Kidney tubule cell (primary cell): ENCODE measurements at places on chromosomes 6 and 20.

DNA sequence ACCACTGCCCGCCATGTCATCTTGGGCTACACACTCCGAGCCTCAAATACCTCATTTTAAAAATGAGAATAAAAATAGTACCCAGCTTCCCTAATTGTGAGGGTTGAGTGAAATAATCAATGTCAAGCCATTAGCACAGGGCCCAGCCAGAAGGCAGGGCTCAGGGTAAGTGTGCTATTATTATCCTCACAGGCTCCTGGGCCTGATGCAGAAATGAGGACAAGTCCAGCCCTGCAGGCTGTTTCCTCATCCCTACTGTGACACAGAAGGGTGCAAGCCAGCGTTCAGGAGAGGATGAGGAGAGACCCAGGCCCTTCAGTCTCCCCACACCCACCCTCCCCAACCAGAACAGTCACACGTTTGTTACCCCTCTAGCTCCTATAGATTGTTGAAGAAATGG is 4.0 kb downstream of the DLK2 start:
- no peak for DNase-seq

DNA sequence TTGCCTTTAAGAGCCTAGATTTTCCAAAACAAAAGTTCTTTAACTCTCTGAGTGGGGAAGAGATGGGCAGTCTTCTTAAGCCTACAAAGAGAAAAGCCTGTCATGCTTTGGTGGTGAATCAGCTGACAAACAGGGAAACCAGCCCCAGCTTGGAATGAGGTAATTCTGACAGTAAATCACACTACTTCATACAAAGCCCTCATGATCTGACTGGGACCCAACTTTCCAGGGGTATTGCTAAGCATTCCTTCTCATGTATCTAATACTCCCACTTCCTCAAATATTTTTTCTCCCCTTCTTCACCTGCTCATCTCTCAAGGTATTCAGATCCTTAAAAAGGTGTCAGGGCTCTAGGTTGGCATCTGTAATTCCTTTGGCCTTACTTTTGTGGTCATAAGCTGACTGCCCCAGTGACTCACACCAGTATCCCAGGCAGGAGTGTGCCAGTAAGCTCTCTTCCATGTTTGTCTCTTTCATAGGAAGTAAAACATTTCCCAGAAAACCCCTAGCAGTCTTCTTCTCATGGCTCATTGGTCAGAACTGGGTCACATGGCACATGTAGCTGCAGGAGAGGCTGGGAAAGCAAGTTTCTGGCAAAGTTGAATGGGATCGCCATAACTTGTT is 15.0 kb upstream of the TBC1D22B start:
- DNase-seq: peak; percentile 99

DNA sequence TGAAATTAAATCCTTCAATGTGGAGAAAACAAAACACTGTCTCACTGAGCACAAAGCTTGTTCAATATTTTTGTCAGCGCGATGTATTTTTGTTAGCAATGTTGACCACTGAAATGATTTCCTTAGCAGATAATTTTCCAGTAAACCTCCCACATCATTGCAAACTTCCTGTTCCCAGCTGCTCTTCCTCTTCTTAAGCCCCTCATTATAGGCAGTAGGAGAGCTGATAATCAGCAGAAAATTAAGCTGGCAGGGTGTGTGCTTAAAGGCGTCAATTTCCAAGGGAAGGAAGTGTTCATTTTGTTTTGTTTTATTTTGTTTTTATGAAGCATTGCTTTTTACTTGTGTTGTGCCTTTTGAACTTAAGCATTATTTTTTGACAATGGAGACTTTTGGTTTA is 29.1 kb upstream of the TMEM14A start:
- no peak for DNase-seq

DNA sequence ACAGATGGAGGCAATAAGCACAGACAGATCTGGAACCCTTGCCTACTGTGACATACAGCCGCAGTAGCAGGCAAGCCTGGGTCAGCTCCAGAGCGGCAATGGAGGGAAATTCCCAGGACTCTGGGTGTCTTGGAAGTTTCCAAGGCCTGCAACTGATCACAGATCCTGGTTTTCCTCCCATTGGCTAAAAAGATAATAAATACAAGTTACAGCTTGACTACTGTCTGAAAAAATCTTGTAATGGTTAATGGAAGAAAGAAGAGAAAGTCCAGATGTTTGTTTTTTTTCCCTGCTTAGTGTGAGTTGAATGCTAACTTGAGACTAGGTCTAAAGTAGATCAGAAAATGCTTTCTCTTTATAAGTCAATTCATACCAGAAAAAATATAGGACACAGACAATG is 307.6 kb downstream of the ALDH8A1 start:
- DNase-seq: peak; percentile 79

- no peak for DNase-seq
Measured at GRCh38 chr6:122339661-122340060, 59.8 kb upstream of the HSF2 start.

- DNase-seq: no peak
Measured at GRCh38 chr20:58130156-58130555, 98.3 kb downstream of the ANKRD60 start.

DNA sequence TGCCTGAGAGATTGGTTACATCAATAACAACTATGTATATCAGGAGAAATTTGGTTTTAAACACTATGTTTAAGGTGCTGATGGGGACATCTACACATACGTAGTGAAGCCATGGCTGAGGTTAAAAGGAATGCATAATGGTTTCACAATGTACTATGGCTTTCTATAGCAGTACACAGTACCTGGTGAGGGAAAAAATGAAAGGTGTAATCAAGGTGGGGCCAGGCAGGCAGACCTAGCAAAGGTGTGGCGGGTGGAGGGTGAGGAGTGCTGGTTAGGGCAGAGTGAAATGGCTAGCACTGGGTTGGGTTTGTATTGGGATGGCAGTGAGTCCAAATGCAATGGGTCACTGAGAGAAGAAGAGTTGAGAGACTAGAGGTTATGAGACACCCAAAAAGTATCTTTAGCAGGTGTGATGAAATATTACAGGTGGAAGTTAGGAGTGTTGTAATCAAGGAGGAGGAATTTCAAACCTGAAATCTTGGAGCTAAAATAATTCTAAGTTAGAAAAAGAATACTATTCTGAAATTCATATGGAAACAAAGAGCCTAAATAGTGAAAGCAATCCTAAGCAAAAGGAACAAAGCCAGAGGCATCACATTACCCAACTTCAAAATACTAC is 22.3 kb downstream of the PAQR8 start:
- DNase-seq: no peak
